ENCODE measurements at places on chromosomes 4 and X.

GRCh38 chr4:151962138-151962823, 201.5 kb upstream of the GATB start:
- DNase-seq: no peak

GRCh38 chr4:73275318-73275654, 16.7 kb upstream of the ANKRD17 start:
- no peak for DNase-seq

DNA sequence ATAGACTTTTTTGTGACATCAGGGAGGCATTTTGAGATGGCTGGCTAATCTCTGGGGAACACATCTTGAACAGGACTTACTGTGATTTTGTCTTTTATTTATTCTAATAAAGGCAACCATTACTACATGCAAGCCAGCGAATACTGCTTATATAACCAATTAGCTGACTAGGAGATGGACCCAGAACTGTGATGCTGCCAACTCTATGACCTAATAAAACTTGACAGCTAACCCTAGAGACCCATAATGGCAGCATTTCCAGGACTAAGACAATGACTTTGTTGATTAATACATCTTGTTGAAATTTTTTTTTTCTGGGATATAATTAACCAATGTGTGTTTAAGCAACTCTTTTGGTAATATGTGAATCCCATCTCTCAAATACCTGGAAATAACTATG, 584.6 kb downstream of the PRR32 start:
- DNase-seq: no peak

DNA sequence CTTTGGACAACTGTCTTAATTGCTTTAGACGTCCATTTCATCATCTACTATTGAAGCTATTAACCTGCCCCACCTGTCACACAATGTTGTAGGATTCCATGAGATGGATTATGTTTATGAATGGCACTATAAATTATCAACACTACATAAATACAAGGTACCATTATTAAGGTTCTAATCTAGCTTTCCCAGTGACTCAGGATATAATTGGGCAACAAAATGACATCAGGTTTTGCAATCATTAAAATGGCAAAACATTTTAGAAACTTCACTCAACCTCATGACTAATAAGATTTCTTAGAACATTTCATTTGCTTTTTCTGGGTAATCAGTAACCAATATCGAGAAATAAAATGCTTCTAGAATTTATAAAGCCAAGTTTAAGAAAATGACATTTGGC, 9.2 kb downstream of the HOPX start:
- DNase-seq: no peak

GRCh38 chrX:20968996-20969395, 405.2 kb upstream of the CNKSR2 start:
- DNase-seq: no peak

- DNase-seq: peak; percentile 12
Measured at GRCh38 chr4:40662962-40663604, 33.4 kb upstream of the RBM47 start.

DNA sequence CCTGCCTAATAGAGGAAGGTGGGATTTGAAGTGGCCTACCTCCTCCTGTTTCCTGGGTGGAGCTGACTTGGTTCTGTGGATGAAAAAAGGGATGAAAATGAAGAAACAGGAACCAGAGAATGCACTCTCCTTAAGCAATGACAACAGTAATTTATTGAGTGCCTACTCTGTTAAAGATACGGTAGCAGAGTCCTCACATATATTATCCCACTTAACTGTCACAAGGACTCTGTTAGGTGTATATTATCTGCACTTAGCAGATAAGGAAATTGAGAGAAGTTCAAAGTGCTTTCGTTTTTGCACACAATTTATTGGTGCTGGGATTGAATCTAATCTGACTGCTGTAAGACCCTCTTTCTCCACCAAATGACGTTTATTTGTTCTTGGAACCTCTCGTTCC, 301.2 kb downstream of the PACRGL start:
- DNase-seq: no peak

Data from smooth muscle cell of the brain vasculature (primary cell).